ENCODE measurements at places on chromosomes 6 and 20.

DNA sequence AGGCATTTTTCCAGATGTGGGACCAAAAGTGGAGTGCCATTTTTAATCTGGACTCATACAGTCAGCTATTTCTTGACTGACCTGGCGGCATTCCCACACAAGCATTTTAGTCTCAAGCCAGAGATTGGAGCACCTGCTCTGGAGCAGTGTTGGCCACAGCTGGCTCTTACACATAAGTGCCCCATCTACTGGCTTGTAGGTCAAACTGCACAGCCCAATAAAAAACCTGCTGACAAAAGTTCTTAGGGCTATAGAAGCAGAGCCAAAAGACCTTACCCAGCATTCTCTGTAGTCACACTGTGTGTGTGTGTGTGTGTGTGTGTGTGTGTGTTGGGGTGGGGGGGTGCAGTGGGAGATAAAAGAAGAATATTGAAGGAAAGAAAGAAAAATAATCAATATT is 38.6 kb upstream of the SENP6 start:
- peak; percentile 78 for DNase-seq

GRCh38 chr20:18103497-18103896 is 34.2 kb upstream of the KAT14 start:
- no peak for DNase-seq

GRCh38 chr6:14734416-14735340 is 511.2 kb upstream of the JARID2 start:
- DNase-seq, result peak; percentile 97

GRCh38 chr6:132132422-132132821 is 181.2 kb upstream of the CCN2 start:
- peak; percentile 67 for DNase-seq

DNA sequence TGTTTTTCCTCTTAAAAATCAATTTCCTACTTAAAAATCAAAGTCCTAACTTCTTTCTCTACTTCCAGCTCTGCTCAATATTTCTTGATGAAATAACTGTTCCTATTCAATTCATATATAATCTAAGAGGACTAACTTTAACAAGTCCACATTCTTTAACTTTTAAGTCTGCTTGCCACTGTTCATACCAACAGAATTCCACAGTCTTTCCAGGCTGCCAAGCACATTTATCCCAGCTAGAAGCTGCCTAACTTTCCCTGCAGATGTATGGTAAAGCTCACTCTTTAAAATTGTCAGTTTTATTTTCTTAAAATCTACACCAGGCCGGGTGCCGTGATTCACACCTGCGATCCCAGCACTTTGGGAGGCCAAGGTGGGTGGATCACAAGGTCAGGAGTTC is 11.5 kb downstream of the CALHM6 start:
- no peak for DNase-seq

DNA sequence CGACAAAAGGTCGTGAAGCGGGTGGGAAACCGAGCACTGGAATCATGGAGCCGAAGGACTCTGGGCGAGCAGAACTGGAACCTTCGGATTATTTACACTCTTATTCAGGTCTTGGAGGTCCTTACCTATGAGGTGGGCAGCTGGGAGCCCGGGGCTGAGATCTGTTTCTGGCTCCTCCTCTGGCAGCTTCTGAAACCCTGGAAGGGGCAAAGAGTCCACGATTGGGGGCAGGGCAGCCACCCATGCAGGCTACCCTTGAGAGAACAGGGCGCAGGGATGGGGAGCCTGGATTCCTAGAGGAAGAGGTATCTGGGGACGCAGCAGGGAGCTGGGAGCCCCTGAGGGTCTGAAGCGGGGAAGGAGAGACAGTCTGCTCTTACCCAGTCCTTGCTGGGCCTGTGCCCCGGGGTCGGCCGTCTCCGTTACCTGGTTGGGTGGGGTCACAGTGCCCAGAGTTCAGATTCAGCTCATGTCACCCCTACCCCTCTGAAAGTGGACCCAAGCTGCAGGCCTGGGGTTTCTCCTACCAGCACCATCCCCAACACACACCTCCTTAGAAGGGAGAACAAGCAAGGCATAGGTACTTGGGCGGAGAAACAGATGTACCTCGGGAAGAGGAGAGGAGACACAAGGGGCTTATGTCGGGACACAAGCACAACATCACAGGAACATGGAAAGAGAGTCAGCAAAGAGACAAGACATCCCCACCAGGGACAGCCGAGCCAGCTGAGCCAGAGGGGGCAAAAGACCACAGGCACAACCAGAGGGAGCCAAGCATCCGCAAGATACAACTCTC is 592 bp downstream of the LTB start:
- no peak for DNase-seq

- DNase-seq, result no peak
These were observed 32.0 kb downstream of the KIAA0319 start for GRCh38 chr6:24614043-24614420.

- DNase-seq, result no peak
These were observed 18.7 kb downstream of the KIF25 start for GRCh38 chr6:168016176-168016620.

- no peak for DNase-seq
These were observed 21.4 kb upstream of the TSPYL1 start for GRCh38 chr6:116301104-116301503.

- no peak for DNase-seq
These were observed 40.1 kb downstream of the CDKAL1 start for GRCh38 chr6:20574355-20574754.
